CD14-positive monocyte (primary cell): ENCODE measurements at places on chromosomes 16 and 17. TPM values are rescaled to one million over a fixed set of nuclear protein-coding genes. Genes with fewer than 3 reads are reported as not detected.
A peak's percentile ranks its signal among the peaks of the same experiment; 100 is the strongest.

CD300E gene
- 122 TPM for polyA plus RNA-seq

DNAAF8 gene
- polyA plus RNA-seq, result not detected

KRT16 gene
- polyA plus RNA-seq, result not detected in 2 replicates

NRN1L gene
- 3.6 and 3.8 TPM in 2 replicates for polyA plus RNA-seq

SLX1B gene
- polyA plus RNA-seq, result 37.7 TPM

PLEKHG4 gene
- polyA plus RNA-seq, result 3.0 and 4.2 TPM in 2 replicates

PPM1E gene
- not detected in 2 replicates for polyA plus RNA-seq

DNA sequence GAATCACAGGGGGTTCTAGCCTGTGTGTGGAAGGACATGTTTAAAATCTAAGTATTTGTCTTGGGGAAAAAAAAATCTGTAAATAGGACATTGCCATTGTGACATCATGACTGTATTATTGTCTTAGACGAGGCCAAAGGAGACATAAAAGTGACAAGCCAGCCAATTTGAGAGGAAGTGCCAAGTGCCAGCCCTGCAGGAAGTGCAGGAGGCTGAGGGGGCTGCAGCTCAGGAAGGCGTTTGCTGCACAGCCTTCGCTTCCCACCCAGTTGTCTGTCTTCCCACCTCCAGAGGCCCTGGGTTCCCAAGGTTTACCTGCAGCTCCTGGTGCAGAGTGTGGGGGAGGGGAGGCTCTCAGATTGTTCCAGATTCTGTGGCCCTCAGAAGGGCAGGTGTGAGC, 1.3 kb downstream of the ADCY7 start:
- DNase-seq, result peak; percentile 64
- no peaks in the 10 kb centered on the region for H3K36me3 ChIP-seq
- no peaks in the 10 kb centered on the region for H3K27me3 ChIP-seq
- peaks cover 88% of the 10 kb centered on the region for H3K4me1 ChIP-seq
- H3K4me3 ChIP-seq, result peak overlapping the region; percentile 80

DNA sequence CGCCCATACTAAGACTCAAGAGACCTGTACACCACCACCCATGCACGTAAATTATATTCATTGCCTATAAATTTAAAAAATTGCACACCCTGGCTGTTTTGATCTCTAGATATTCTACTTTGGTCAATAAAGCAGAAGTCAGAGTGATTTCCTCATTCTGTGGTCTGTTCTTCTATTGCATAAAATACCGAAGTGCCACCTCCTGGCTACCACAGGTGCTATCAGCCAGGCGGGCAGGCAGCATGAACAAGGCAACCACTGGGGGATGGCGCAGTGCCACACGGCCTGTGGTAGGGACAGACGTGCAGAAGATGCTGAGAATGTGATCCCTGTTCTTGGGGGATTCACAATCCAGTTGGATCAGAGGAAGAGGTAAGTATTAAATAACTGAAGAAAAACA, 122.3 kb downstream of the CDK5R1 start:
- H3K36me3 ChIP-seq, result no peaks in the 10 kb centered on the region
- no peak overlapping the region for H3K4me3 ChIP-seq
- peaks cover 8% of the 10 kb centered on the region for H3K4me1 ChIP-seq

DNA sequence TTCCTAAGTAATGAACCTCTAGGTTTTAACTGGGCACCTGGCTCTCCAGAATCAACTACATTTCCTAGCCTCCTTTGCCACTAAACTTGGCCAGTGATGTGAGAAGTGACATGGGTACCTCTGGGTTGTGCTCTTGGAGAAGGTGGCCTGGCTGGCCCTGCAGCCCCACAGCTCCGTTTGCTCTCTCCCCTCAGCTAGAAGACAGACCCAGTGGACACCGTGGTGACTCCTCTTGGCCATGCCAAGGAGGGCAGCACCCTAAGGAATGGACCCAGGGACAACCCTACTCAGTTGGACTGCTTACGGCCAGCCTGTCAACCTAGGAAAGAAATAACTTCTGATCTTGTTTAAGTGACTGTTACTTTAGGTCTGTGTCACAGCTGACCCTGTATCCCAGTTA, 151.4 kb downstream of the TMEM132E start:
- no peaks in the 10 kb centered on the region for H3K36me3 ChIP-seq
- H3K4me1 ChIP-seq, result no peaks in the 10 kb centered on the region
- H3K27me3 ChIP-seq, result no peaks in the 10 kb centered on the region

- no peak for DNase-seq
- no peaks in the 10 kb centered on the region for H3K27me3 ChIP-seq
- no peaks in the 10 kb centered on the region for H3K4me1 ChIP-seq
- H3K4me3 ChIP-seq, result no peak overlapping the region
Observed at GRCh38 chr17:80018917-80019651, 16.6 kb downstream of the TBC1D16 start.

DNA sequence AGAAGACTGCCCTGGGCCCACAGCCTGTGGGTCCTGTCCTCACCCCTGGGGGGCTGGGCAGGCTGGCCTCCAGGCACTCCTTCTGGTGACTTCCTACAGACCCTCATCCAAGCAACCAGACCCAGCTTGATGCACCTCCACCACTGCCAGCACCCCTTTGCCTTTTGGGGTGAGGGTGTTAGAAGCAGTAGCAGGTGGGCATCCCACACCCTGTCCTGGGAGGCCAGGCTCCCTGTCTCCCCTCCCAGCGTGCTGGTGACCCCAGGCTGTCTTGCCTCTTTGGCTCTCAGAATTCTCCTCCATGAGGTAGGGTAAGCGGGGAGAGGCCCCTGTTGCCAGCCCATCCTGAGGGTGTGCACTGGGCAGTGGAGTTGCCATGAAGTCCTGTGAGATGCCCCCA, 33.4 kb downstream of the B9D1 start:
- peaks cover 52% of the 10 kb centered on the region for H3K27me3 ChIP-seq
- no peaks in the 10 kb centered on the region for H3K36me3 ChIP-seq
- no peaks in the 10 kb centered on the region for H3K4me1 ChIP-seq
- DNase-seq, result no peak
- no peak overlapping the region for H3K4me3 ChIP-seq

GRCh38 chr16:24098896-24099295, 157.2 kb upstream of the CACNG3 start:
- H3K27ac ChIP-seq, result no peak overlapping the region
- H3K4me3 ChIP-seq, result no peak overlapping the region
- no peaks in the 10 kb centered on the region for H3K27me3 ChIP-seq
- no peaks in the 10 kb centered on the region for H3K4me1 ChIP-seq
- no peak for DNase-seq

DNA sequence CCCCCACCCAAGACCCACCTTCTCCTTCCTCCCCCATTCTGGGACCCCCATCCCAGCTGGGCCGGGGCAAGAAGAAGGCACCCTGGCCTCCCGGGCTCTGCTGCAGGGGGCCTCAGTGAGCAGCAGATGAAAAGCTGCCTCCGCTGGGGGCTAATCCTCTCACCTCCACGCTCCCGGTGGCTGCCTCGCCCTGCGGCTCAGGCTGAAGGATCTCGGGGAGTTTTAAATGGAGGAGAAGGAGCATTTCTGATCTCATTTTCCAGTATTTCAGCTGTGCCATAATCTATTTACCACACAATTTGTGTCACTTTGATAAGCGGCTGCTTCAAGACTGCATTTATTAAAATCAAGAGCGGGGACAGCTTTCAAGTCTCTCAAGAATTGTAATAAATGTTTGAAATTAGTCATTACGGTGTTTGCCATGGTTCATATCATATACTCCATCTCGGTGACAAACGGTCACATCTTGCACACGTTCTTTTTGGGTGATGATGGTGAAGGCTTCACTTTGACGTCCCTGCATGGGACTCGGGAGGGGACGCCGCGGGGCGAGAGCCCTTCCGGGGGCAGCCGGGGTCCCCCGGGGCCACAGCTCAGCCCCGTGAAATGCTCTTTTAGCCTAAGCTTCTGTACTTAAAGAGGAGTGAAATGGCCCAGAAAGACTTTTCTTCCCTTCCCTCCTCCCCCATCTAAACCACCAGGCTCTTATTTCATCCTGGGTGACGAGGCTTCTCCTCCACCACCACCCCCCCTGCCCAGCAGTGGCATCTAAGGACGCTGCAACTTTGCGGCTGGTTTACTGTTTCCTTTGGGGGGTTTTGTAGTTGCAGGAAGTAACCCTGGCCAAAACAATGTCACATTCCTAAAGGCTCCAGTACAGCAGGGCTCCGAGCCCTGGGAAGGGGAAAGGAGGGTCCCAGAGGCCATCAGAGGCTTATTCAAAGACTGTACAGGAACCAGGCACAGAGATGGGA, 313.1 kb upstream of the TNRC6C start:
- no peak for DNase-seq
- H3K27ac ChIP-seq, result no peak overlapping the region
- H3K4me3 ChIP-seq, result no peak overlapping the region
- no peaks in the 10 kb centered on the region for H3K27me3 ChIP-seq
- no peaks in the 10 kb centered on the region for H3K4me1 ChIP-seq

DNA sequence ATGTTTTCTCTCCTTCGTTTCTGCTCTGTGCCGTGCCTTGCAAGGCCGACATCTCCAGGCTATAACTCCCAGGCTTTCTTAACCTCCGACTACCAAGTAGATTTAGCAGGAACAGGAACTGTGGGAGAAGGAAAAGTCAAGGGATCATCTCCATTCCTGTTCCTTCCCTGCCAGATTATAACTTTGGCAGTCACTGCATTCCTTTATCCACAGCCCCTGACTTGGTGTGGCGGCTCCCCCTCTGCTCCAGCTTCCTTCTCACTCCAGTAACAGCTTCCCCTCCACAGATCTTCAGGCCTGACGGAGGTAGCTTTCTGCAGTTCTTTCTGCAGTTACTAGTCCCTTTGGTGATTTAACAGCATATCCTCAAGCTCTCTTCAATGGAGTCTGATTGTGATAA, 234.6 kb upstream of the MON1B start:
- no peaks in the 10 kb centered on the region for H3K4me1 ChIP-seq
- no peak for DNase-seq
- H3K4me3 ChIP-seq, result no peak overlapping the region
- no peaks in the 10 kb centered on the region for H3K36me3 ChIP-seq
- no peaks in the 10 kb centered on the region for H3K27me3 ChIP-seq

- no peak for DNase-seq
- H3K27ac ChIP-seq, result no peak overlapping the region
- no peaks in the 10 kb centered on the region for H3K4me1 ChIP-seq
- no peaks in the 10 kb centered on the region for H3K27me3 ChIP-seq
- H3K36me3 ChIP-seq, result no peaks in the 10 kb centered on the region
- H3K4me3 ChIP-seq, result no peak overlapping the region
Observed at GRCh38 chr17:50039058-50039457, 16.9 kb upstream of the ITGA3 start.

DNA sequence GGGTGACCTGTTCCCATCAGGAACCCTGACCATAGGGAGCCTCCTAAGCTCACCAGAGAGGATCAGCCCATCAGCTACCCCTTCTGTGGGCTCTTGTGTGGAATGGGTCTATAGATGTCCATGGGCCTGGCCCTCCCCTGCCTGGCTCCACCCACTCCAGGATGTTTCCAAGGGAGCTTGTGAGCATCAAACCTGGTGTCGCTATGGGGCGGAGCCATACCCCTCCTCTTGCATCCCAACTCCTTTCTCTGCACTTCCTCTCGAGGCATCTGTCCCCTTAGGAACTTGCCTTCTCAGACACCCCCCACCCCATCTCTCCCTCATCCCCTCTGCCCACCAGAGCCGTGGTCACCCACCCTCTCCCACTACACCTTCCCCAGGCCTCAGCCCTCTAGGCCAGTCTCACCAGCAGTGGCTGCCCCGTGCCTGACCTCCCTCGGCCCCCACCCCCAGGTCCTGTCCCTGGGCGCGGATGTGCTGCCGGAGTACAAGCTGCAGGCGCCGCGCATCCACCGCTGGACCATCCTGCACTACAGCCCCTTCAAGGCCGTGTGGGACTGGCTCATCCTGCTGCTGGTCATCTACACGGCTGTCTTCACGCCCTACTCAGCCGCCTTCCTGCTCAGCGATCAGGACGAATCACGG, 10.4 kb downstream of the KCNH6 start:
- H3K4me3 ChIP-seq, result no peak overlapping the region
- H3K27ac ChIP-seq, result no peak overlapping the region
- H3K27me3 ChIP-seq, result peaks cover 17% of the 10 kb centered on the region
- H3K4me1 ChIP-seq, result no peaks in the 10 kb centered on the region

DNA sequence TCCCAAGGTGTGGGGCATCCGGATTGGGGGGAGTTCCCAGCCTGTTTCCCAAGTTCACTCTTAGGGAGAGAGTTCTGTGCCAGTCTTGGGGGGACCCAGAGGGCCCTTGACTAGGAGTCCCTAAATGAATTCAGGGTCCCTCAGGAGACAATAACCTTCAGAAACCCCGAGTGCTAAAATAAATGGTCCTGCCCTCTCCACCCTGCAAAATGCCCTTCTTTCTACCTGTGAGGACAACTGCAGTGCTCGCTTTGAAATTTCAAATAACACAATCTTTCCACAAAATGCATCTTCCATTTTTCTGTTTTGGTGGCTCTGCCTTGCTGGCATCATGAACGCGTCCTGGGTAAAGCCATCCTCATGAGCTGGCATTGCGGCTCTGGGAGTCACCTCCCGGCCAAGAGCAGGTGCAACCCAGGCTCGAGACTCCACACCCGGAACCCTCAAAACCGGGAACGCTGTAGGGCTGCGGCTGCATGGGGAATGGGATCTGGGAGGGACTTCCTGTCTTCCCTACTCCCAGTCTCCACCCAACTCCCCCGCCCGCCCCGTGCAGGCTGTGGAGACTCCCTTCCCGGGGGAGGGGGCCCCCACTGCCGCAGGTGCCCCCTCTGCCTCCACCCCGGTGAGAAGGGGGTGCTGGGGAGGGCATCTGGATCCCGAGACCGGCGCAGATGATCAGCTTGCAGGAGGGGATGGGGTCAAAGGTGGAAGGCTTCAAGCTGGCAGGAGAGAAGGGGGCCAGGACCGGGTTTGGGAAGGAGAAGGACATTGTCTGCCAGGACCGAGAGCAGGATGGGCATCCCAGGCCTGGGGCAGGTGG, at the start of gene ZNF205:
ZNF205 (plus strand) TSS at position 529 of the 823 bp plus-strand sequence. CDS start 845 bp downstream, outside the sequence.
- peak within 1 kb of the TSS; percentile 61 for H3K4me3 ChIP-seq
- peaks cover 6% of the 10 kb centered on the region for H3K36me3 ChIP-seq
- H3K4me1 ChIP-seq, result peaks cover 22% of the 10 kb centered on the region
- no peaks in the 10 kb centered on the region for H3K27me3 ChIP-seq
- no peak for DNase-seq

GRCh38 chr17:56699186-56699894, 105.8 kb downstream of the NOG start:
- H3K27me3 ChIP-seq, result no peaks in the 10 kb centered on the region
- DNase-seq, result no peak
- no peak overlapping the region for H3K27ac ChIP-seq
- no peak overlapping the region for H3K4me3 ChIP-seq
- no peaks in the 10 kb centered on the region for H3K4me1 ChIP-seq
- H3K36me3 ChIP-seq, result no peaks in the 10 kb centered on the region

GRCh38 chr16:2500430-2500917, 13.3 kb upstream of the ATP6V0C start:
- no peak overlapping the region for H3K4me3 ChIP-seq
- H3K27ac ChIP-seq, result no peak overlapping the region
- no peaks in the 10 kb centered on the region for H3K27me3 ChIP-seq
- peaks cover 30% of the 10 kb centered on the region for H3K4me1 ChIP-seq
- no peak for DNase-seq
- peaks cover 23% of the 10 kb centered on the region for H3K36me3 ChIP-seq

DNA sequence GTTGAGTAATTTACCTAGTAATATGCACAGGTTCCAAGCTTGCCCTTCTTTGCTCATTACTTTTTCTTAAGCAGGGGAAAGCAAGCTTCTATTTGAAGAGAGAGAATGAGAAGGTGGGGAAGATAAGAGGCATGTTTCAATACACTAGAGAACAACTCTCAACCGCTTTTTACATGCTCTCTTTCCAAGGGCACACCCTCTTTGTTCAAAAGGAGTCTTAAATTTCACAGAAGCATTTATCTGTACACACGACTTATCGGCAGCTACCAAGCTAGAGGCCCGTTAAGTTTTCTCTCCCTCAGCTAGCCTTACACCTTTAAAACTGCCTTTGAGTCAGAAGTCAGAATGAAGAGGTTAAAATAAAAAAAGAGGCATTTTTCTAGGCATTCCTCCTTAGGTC, 79.6 kb downstream of the STH start:
- no peak for DNase-seq
- peak overlapping the region; percentile 1 for H3K27ac ChIP-seq
- no peaks in the 10 kb centered on the region for H3K27me3 ChIP-seq
- peaks cover 21% of the 10 kb centered on the region for H3K36me3 ChIP-seq
- H3K4me3 ChIP-seq, result no peak overlapping the region
